ENCODE measurements at places on chromosomes 7 and 10. TPM values are rescaled to one million over a fixed set of nuclear protein-coding genes. Genes with fewer than 3 reads are reported as not detected.

DNA sequence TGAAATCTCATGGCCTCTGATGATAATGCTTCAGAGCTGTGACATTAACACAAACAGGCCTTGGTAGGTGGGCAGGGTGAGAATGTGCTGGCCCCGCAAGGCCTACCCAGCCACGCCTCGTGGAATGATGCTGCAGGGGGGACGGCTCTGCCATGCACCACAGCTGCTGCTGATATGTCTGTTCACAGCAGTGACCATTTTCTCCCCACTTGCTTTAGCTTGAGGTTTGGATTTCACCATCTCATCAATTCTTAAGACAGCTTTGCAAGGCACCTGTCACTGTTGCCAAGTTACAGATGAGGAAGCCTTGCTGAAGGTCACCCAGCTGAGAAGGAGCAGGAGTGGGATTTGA, 128.3 kb downstream of the PTPN20 start:
- no peak for DNase-seq

DNA sequence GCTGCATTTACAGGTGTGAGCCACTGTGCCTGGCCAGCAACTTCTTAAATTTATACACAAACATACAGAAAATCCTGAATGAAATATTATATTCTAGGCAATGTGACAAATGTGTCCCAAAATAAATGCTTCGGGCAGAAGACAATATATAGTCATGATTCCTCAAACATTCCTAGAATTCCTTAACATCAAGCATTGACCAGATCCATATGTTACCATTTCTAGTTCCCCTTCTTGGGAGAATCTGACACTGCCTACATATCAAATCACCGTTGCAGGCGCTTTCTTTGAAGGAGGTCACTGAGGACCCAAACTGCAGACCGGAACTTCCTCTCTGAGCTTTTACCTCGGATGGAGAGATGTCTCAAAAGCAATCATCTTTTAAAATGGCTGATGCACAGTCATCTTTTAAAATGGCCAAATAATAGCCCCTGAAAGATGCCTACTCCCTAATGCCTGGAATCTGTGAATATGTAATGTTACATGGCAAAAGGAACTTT, 323.5 kb downstream of the PHF14 start:
- DNase-seq, result no peak

DNA sequence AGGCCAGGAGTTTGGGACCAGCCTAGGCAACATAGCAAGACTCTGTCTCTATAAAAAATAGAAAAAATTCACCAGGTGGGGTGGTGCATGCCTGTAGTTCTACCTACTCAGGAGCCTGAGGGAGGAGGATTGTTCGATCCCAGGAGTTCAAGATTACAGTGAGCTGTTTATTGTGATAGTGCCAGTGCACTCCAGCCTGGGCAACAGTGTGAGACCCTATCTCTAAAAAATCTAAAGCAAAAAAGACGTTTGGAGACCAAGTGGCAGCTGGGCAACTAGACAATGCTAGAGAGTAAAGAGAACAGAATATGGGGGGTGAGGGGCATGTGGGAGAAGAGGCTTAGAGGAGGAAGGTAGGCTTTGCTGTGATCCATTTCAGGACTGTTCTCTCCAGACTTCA, 1.4 kb downstream of the PDSS1 start:
- no peak for DNase-seq

The UCN3 gene
- not detected for polyA plus RNA-seq

DNA sequence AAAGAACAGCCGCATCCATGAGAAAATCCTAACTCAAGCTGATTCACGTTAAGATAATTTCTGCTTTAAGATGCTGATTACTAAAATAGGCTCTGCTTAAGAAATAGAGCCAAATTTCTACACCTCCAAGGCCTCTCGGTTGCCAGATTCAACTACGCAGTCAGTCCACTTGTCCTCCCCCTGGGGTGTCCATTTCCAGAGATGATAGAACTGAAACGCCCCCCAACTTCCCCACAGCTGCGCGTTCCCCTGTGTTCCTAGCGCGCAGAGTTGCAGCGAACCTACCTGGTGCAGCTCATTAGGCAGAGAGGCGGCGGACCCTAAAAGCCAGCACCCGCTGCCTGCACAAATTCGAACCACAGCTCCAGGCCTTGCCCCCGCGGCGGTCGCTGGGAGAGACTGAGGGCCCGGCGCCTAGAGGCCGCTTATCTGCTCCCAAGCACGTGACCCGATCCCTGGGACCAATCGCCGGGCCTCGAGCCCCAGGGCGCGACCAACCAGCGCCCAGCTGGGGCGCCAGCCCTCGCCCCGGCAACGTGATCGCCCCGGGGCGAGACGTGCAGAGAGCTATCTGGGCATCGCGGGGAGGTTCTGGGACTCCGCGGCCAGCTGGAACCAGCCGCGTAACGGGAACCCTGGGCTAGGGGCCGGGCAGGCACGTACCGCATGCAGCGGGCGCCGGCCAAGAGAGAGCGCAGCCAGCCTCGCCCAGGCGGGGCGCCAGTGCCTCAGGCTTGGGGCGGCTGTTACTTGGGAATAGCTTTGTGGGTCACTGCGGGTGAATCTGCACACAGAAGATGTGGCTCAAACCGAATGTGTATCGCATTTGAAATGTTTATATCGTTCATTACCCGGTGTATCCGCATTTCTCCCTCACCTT, at the start of gene PPP1R3C:
Gene PPP1R3C, minus strand, starts transcription at position 401 of the 880 bp plus-strand sequence. Its CDS starts 102 bp downstream, at position 299.
- DNase-seq, result peak; percentile 44

GRCh38 chr10:68606918-68607317, 46.8 kb downstream of the TET1 start:
- no peak for DNase-seq

GRCh38 chr7:128247640-128248194, 6.6 kb downstream of the LEP start:
- no peak for DNase-seq

The OR6V1 gene
- polyA plus RNA-seq, result not detected

GRCh38 chr7:112790586-112791003, 402 bp upstream of the TMEM168 start:
- no peak for DNase-seq

DNA sequence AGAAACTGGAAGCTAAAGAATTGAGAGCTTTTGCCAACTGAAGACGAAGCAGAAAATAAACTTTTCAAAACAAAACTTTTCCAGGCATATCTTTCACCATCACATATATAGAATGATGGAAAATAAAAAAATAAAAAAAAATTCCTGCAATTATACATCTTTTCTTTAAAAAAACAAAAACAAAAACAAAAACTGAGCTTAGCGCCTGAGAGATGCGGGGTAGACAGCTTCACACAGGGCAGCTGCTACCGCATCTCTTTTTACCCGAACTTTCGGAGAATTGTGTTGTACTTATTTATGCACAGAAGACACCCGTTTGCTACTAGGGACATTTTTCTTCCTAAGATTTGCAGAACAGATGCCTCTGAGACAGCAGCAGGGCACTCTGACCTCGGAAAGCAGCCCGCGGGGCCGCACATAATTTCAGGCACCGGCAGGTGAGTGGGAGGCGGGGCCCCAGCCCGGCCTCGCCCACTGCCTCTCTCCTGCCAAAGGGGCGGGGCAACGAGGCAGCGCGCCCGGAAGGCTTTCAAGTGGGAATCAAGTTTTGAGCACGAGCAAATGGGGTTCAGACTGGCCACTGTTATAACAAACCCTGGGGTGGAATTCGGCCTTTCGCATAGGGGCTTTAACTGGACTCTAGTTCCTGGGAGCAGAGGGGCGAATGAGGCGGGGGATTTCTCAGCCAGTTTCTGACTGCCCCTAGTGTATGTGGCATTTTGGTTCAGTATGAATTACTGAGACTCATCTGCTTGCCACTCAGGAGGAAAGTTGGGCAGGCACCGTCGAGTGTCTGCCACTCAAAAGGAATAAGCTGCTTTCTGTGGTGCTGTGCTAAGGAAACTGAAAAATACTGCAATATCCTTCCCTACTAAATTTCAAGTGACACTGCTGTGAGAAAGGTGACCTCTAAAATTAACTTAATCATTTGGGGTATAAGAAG, 18.5 kb upstream of the FAM133B start:
- DNase-seq, result no peak

GRCh38 chr7:16004702-16005101, 318.2 kb upstream of the MEOX2 start:
- DNase-seq, result no peak

GRCh38 chr10:297567-297966, 162.3 kb downstream of the ZMYND11 start:
- no peak for DNase-seq

- DNase-seq, result no peak
These were observed at the start of gene SSC4D for GRCh38 chr7:76409537-76409936. Gene SSC4D (minus strand): TSS chr7:76409697. CDS start chr7:76404439, 5,258 bp downstream.

The C10orf53 gene
- polyA plus RNA-seq, result not detected

- DNase-seq, result no peak
These were observed 202.0 kb downstream of the WDR11 start for GRCh38 chr10:121053151-121053550.

DNA sequence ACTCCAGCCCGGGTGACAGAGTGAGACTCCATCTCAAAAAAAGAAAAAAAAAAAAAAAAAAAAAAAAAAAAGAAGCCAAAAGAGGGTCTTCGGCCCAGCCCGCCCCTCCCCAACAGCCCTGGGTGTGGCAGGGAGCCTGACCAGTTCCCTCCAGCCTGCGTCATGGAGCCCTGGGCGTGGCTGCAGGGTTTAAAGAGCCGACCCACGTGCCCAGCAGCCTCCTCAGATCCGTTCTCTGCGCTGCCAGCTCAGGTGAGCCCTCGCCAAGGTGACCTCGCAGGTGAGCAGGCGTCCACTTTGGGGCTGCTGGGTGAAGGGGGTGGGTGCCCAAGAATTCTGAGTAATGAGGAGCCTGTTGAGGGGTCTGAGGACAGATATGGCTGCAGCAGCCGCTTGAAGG, at the start of gene FXYD4:
Gene FXYD4, plus strand, starts transcription at position 219 of the 400 bp plus-strand sequence. CDS start 2,111 bp downstream, outside the sequence.
- DNase-seq, result no peak

GRCh38 chr10:114334301-114334700, 70.0 kb downstream of the AFAP1L2 start:
- no peak for DNase-seq

- no peak for DNase-seq
These were observed 74.9 kb downstream of the KAT6B start for GRCh38 chr10:74901301-74901700.

The C10orf95 gene
- 0.36 TPM for polyA plus RNA-seq

GRCh38 chr10:123945325-123945920, 53.8 kb upstream of the CPXM2 start:
- no peak for DNase-seq

GRCh38 chr10:71865561-71866041, 14.6 kb upstream of the PSAP start:
- DNase-seq, result no peak

The OPALIN gene
- polyA plus RNA-seq, result not detected

GRCh38 chr10:49617121-49618020, 3.5 kb downstream of the CHAT start:
- no peak for DNase-seq

- DNase-seq, result no peak
These were observed 17.8 kb upstream of the PTF1A start for GRCh38 chr10:23174074-23174976.

DNA sequence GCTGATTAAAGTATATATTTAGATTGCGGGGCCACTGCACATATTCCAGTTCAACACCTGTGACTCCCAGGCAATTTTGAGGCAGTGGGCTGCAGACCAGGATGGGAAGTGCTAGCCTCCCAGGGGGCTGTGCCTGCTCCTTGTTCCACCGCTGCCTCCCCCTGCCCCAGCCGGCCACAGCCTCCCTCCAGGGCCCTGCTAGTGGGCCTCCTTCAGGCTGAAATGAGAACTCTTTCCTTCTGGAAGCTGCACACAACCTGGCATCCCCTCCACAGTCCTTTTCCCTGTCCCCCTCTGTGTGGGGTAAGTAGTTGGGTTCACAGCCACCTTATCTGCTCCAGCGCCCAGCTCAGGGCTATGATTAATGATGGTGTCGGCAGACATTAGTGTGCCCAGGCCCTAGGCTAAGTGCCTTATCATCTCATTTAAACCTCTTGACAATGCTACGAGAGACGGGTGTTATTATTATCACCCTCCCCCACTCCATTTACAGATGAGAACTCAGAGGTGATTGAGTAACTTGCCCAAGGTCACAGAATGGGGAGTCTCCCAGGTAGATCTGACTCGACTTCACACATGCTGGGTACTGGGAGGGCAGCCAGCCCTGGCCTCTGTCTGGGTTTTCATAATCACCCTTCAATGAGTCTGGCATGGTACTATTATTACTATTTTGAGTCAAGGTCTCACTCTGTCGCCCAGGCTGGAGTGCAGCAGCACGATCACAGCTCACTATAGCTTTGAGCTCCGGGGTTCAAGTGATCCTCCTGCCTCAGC, 10.8 kb upstream of the SFRP5 start:
- DNase-seq, result no peak

The ODAD2 gene
- polyA plus RNA-seq, result not detected

The SYNPO2L gene
- polyA plus RNA-seq, result 0.03 TPM

- no peak for DNase-seq
These were observed 115.2 kb downstream of the ZNF37A start for GRCh38 chr10:38209332-38209731.

GRCh38 chr10:11176746-11177145, 159.1 kb downstream of the CELF2 start:
- no peak for DNase-seq

The FAM131B gene
- polyA plus RNA-seq, result not detected

- no peak for DNase-seq
These were observed 156.9 kb upstream of the PCBD1 start for GRCh38 chr10:71045204-71045809.

The ANXA11 gene
- 78.1 TPM for polyA plus RNA-seq
